Common myeloid progenitor, CD34-positive (primary cell): ENCODE measurements at places on chromosomes 16 and 17.

DNA sequence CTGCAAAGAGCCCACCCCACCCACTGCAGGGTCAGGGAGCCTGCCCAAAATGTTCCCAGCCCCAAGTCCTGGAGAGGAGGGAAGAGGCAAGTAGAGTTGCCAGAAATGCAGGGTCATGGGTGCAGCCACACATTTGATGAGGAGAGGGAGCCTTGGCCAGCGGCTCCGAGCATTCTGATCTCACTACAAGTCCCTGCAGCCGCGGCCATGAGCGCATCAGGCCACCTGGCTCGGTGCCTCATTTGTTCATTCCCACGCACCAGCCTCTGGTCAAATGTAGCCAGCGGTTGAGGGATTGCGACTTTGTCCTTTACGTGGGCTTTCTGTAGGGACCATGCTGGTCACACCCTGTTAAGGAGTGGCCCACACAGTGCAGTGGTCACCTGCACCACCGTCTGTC lies 48.7 kb downstream of the PGS1 start:
- no peak overlapping the region for H3K27ac ChIP-seq
- H3K4me3 ChIP-seq: no peak overlapping the region
- H3K36me3 ChIP-seq: peaks cover 42% of the 10 kb centered on the region

DNA sequence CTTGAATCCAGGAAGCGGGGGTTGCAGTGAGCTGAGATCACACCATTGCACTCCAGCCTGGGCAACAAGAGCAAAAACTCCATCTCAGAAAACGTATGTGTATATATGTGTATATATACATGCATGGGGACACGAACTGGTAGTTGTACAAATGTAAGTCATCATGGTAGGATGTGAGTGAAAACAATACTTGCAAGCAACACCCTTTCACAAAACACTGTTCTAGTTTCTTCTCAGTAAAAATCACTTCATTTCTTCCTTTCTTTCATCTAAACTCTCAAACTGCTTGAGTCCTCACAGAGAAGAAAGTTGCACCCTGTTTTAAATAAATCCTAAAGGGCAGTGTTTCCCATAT lies 51.8 kb downstream of the METTL16 start:
- no peak overlapping the region for H3K27ac ChIP-seq
- H3K27me3 ChIP-seq: no peaks in the 10 kb centered on the region
- no peak overlapping the region for H3K4me3 ChIP-seq
- no peak for DNase-seq
- H3K4me1 ChIP-seq: no peaks in the 10 kb centered on the region

DNA sequence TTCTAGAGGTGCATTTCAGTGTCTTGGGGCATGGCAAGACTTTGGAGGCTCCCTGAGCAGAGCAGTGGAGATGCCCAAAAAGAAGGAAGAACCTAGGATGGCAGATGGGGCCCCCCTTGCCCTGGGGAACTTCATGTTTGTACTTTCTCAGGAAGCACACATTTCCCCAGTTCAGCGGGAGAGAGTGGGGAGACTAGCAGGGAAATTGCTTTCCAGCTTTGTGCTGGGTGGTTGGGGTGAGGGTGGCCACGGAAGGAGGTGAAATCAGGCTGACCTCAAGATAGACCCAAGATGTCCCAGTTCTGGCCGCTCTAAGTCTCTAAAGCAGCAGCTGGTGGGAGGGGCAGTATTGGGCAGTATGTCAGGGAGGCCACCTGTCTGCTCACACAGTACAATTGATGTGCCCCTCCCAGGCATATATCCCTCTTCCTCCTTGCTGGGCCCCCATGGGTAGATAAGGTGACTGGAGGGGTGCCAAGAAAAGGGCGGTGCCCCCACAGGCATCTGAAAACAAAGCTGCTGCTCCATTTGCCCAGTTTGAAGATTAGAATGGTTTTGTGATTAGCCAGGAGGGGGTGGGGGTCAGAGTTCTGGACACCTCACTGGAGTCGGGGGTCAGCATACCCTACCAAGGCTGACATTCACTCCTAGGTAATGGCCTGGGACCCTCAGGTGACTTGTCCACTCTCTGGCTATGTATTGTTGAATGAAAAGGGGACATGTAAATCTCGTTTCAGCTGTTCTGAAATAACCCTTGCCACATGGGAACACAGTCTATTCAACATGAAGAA lies 17.1 kb upstream of the NAGLU start:
- H3K36me3 ChIP-seq: no peaks in the 10 kb centered on the region
- peak overlapping the region; percentile 78 for H3K27ac ChIP-seq
- peak overlapping the region; percentile 56 for H3K4me3 ChIP-seq
- no peaks in the 10 kb centered on the region for H3K27me3 ChIP-seq

DNA sequence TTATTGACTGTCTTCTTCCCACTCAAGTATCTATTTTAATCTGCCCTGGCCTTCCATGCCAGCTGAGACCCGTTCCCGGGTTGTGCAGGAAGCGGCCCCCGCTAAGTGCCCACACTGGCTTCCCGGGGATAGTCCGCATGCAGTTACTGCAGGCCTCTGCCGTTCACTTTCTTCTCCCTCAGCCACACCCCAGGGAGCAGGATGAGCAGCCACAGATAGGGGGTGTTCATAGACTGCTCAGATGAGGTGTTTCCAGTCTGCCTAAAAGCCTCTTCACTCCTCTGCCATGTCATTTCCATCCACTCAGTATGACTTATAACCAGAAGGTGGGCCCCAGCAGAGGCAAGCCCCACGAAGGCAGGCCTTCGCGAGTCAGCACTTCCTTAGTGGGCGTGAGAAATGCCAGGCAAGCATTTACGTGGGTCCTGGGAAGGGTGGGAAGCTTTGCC lies 7.7 kb downstream of the MED9 start:
- DNase-seq: peak; percentile 67
- H3K4me1 ChIP-seq: peaks cover 6% of the 10 kb centered on the region
- H3K27ac ChIP-seq: no peak overlapping the region
- peak overlapping the region; percentile 44 for H3K4me3 ChIP-seq
- H3K27me3 ChIP-seq: no peaks in the 10 kb centered on the region
- peaks cover 13% of the 10 kb centered on the region for H3K36me3 ChIP-seq

DNA sequence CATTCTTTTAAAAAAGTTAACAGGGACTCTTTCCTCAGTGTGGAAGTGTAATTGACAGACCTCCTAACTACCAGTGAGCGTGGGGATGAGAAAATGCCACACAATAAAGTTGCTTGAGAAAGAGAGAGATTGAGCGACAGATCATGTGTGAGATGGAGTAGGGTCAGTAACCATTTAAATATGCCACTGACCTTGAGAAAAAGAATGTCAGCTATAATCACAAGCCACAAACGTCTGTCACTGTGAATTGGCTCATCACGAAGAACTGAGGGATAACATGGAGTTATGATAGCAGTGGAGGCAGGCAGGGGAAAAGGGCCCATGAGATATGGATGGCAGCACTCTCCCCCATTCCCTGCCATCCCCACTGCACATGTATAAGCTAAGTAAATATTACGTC lies 253.9 kb downstream of the SLC39A11 start:
- H3K36me3 ChIP-seq: peaks cover 8% of the 10 kb centered on the region
- no peaks in the 10 kb centered on the region for H3K4me1 ChIP-seq
- H3K4me3 ChIP-seq: no peak overlapping the region
- no peaks in the 10 kb centered on the region for H3K27me3 ChIP-seq
- H3K27ac ChIP-seq: no peak overlapping the region

- no peaks in the 10 kb centered on the region for H3K36me3 ChIP-seq
- H3K27ac ChIP-seq: peak overlapping the region; percentile 85
- H3K27me3 ChIP-seq: no peaks in the 10 kb centered on the region
- H3K4me3 ChIP-seq: peak overlapping the region; percentile 64
- no peak for DNase-seq
- peaks cover 25% of the 10 kb centered on the region for H3K4me1 ChIP-seq
Observed at GRCh38 chr16:29789775-29790182, 772 bp upstream of the KIF22 start.
